ENCODE measurements at places on chromosomes 12 and 14.

- DNase-seq, result no peak
Observed at GRCh38 chr14:52781629-52782028, 9.8 kb downstream of the GNPNAT1 start.

DNA sequence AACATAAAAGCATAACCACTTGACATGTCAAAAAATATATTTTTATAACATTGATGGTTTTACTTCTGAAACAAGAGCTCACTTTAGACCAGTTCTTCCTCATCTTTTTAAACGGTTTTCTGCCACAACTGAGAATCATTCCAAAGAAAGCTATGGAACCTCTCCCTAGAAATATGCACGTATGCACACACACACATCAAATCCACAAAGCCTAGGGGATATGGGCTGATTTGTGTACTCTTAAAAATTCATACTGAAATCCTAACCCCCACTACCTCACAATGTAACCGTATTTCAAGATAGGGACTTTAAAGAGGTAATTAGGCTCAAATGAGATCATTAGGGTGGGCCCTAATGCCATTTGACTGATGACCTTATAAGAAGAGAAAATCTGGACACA is 19.3 kb downstream of the TMCC3 start:
- no peak for DNase-seq

GRCh38 chr12:78392918-78393317 is 471.7 kb upstream of the SYT1 start:
- peak; percentile 40 for DNase-seq

DNA sequence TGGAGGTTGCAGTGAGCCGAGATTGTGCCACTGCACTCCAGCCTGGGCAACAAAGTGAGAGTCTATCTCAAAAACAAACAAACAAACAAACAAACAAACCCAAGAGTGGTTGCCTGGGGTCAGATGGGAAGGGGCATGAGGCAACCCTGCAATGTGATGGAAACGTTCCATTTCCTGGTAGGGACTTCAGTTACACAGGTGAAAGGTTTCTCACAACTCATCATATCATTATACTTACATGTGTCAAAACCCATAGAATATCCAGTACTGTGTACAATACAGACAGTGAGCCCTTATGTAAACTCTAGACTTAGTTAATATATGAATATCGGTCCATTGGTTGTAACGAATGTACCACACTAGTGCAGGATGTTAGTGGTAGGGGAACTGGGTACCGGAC is 7.2 kb upstream of the KLC1 start:
- no peak for DNase-seq

- DNase-seq, result no peak
Observed at GRCh38 chr12:109052097-109052413, 321 bp upstream of the USP30 start.

DNA sequence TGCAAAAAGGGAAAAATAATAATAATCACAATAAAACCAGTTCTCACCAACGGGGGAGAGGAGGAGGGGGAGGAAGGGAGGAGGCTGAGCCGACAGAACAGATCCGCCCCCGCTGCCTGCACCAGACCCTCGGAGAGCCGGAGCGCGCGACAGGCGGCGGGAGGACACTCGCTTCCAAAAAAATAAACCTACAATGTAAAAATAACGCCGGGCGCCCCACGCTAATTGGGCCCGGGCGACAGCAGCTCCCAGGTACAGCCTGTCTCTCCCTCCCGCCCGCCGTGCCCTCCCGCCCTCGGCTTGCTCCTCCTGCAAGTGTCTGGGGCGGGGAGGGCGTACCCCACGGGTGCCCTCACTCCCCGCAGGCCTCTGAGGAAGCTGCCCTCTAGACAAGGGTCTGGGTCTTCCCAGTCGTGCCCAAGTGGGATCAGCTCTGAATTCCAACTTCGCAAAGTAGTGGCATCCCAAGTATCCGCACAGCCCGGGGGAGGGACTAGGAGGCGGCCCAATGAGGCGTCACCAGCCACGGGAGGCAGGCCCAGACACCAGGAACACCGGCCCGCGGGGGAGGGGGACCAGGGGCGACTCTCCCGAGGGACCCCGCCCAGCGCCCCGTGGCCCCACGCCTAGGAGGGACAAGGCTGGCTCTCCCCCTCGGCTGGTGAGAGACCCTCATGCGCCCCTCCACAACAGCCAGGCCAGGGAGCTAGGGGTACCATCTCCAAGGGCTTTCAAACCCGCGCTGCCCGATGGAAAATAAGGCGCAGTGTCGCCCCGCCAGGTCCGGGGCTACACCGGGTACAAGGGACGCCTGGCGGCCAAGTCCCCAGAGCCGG is 1.0 kb downstream of the NCOR2 start:
- DNase-seq, result peak; percentile 51

- DNase-seq, result no peak
Observed at GRCh38 chr14:102344485-102344884, 18.2 kb downstream of the CINP start.

DNA sequence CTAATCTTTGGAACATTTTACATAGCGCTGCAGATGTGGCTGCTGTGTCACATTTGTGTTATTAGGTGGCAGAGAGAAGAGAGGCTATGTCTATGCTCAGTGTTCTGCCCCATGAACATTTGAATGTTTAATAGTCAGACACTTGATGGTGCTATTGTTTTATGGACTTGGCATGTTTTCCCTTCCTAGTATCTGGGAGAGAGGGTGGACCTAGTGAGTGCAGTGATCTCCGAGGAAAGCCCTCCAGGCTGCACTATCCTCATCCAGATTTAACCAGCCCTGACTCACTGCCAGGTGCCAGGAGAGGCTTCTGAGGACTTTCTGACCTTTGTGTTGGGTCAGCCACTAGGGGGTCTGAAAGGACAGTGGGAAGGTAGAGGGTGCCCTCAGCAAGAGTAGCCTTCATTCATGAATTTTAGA is 24.3 kb downstream of the ZFC3H1 start:
- DNase-seq, result no peak

- no peak for DNase-seq
Observed at GRCh38 chr14:97319691-97320090, 522.5 kb downstream of the VRK1 start.

DNA sequence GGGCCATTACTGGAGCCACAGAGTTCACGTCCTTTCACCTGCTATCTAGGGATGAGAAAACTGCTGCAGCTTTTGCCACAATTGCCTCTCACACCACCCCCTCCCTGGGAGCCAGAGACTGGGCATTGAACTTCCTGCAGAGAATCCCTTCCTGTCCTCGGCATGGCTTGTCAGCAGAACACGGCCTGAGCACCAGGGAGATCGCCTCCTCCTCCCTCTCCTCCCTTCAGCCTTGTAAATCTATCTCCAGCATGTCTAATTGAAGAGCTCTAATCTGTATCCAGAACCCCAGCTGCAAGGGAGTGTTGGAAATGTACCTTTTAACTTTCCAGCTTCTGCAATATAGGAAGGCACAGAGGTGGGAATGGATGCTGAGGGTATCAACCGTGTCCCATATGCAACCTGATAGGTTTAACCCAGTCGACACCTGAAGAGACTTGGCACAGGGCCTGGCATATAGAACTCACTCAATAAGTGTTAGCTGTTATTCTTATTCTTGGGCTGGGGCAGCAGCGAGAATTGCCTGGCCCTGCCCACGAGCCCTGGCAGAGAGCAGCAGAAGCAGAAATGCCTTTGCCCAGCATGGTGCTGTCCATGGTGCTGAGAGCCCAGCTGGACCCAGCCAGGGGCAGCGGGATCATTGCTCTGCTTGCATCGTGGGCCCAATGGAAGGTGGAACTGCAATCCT is 26.8 kb downstream of the TMEM63C start:
- DNase-seq, result peak; percentile 45

DNA sequence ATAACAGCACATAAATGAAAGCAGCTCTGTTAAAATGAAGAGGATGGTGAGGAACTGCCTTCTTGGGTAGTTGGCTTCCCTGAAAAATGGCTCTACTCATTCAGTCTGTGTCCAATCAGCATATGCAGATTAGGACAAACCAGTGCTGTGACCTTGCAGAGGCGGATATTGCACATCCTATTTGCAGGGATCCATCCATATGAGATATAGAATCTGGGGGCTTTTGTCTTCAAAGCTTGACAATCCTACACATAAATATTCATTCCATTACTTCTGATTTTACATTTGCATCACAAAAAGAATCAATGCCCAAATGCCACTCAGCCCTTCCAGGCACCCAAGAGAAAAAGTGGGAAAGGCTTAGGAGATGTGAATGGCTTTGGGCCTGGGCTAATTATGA is 383.7 kb downstream of the EMP1 start:
- no peak for DNase-seq

DNA sequence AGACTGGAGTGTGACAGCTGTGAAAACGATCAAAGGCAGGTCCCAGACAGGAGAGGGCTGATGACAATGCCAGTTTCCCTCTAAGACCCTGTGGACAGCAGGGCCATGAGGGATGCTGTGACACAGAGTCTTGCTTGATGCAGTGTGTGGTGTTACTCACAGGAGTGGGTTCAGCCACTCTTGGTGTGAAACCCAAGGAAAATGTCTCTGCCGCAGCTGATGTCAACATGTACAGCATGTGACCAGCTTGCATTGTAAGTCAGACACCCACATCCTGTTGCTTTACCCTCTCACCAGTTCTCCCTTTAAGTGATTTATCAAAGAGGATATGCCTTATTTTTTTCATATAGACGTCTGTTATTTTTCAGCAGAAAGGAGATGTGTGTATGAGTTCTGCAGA is 268.6 kb downstream of the BTG1 start:
- no peak for DNase-seq

DNA sequence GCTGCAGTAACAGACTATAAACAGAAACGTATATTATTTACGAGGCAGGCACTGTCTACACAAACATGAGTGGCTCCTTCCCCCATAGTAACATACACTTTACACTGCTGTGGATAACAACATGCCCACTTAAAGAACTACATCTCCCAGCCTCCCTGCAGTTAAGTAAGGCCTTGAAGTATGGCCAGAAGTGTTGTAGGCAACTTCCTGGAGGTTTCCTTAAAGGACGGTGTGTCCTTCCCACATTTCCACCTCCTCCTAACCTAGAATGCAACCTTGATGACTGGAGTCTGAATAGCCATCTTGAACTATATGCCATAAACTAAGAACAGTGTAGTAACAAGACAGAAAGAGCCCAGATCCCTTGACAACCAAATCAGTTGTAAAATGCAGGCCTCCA is 20.3 kb downstream of the MED13L start:
- DNase-seq, result no peak

GRCh38 chr12:124501112-124501561 is 66.3 kb downstream of the NCOR2 start:
- DNase-seq, result no peak

- no peak for DNase-seq
Observed at GRCh38 chr12:15116086-15116485, 105.1 kb downstream of the RERG start.

DNA sequence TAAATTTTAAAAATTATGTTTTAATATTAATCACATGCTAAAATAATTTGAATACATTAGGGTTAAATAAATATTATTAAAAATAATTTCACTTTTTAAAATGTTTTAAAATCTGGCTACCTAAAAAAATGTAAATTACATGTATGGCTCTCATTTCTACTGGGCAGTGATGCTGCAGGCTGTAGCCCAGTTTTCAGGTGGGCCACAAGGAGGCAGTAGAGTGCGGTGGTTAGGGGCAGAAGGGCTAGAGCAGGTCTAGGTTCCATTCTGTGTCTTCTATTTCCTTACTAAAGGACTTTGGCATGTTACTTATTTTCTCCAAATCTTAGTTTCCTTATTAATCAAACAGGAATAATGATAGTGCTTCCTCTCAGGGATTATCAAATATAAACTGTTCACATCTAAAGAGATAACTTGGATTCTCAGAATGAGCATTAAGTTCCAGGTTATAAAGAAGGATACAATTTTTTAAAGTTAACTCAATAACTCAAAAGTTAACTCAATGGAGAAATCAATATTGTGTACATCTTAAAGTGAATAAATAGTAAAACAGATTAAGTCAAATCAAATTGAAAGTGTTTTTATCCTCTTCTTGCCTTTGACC is 54.9 kb upstream of the OVCH1 start:
- no peak for DNase-seq

DNA sequence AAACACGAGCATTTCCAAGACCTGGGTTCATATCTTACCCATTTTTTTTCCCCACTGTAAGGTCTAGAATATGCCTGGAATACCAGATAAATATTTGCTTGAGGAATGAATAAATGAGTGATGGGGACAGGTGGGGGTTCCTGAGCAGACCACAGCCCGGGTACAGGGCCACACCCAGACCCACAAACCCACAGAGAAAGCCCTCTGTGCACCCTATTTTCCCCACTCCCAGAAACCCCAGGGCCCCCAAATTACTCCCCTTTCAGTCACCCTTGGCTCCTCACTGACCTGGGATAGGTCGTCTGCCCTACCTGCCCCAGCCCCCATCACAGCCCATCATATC is 66.5 kb upstream of the DDX11 start:
- DNase-seq, result no peak

- DNase-seq, result no peak
Observed at GRCh38 chr12:76346236-76346635, 2.0 kb downstream of the BBS10 start.

GRCh38 chr12:126106706-126107105 is 1041.5 kb downstream of the AACS start:
- no peak for DNase-seq

DNA sequence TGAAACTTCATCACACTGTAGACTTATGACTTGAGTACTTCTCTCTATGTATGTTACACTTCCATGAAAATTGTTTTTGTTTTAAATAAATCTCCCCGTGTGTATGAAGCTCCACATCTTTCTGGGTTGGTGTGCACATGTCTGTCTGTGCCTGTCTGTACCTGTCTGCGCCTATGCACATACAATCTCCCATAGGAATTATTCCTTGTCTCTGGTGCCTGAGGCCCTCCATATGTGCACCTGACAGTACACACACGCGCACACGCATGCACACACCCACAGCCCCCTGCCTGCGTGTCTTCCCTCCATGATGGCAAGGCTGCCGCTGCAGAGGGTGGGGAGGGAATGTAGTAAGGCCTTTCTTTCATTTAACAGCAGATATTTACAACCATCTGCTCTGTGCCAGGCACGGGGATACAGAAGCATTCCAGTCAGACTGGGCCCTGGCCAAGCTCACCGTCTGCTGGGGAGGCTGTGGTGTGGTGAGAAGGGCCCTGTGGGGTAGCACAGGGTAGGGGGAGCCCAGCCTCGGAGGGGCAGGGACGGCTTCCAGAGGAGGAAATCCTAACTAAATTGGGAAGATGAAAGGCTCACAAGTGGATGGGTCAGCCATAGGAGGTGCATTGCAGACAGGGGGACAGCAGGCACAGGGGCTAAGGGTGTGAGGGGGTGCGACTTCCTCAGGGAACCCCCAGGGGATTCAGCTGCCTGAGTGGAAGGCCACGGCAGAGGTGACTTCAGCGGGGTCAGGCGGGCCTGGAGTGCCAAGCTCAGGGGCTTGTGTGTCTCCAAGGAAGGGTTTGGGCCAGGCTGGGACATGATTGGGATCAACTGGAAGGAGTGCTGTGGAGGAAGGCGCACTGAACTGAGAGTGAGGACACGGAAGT is 26.1 kb downstream of the KRT8 start:
- no peak for DNase-seq

GRCh38 chr12:84636801-84637290 is 275.8 kb downstream of the SLC6A15 start:
- no peak for DNase-seq

DNA sequence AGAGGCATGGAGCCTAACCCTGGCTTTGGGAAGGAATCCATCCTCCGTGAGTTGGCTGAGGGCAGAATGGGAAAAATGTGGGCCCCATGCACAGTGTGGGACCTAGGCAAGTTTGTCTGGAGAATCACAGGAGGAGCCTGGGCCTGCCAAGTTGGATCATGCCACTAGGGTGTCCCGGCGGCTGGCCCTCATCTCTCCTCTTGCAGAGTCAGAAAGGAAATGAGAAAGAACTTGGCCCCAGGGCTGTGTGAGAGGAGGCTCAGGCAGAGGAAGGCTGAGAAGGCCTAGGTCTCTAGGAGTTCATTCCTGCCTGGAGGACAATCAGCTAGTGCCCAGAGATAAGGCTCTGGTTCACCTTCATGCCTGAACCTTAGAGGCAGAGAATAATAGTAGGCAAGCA is 2.5 kb upstream of the ESRRB start:
- DNase-seq, result no peak
